CD4-positive, alpha-beta T cell treated with Interleukin-17A for 4 hours (primary cell): ENCODE measurements at places on chromosomes 1 and 21.

- DNase-seq: no peak
These were observed 165.8 kb upstream of the LRRC7 start for GRCh38 chr1:69401879-69402278.

DNA sequence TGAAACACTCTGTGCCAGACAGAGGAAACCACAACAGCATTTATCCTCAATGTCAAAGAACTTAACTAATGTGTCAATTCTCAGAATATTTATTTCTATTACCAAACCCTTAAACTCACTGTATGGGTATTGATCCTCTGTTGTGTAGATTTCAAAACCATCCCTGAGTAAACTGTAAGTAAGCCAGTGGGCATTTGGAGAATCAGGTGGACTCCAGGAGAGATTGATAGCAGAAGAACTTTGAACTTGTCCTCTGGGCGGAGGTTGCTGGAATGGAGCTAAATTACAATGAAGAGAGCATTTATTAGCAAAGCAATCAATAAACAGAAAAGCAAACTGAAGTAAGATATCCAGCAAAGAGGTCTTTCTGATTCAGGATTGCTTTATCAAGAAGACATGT, 216.1 kb downstream of the USH2A start:
- no peak for DNase-seq

- no peak for DNase-seq
These were observed 29.7 kb downstream of the SLC26A9 start for GRCh38 chr1:205913451-205914154.

DNA sequence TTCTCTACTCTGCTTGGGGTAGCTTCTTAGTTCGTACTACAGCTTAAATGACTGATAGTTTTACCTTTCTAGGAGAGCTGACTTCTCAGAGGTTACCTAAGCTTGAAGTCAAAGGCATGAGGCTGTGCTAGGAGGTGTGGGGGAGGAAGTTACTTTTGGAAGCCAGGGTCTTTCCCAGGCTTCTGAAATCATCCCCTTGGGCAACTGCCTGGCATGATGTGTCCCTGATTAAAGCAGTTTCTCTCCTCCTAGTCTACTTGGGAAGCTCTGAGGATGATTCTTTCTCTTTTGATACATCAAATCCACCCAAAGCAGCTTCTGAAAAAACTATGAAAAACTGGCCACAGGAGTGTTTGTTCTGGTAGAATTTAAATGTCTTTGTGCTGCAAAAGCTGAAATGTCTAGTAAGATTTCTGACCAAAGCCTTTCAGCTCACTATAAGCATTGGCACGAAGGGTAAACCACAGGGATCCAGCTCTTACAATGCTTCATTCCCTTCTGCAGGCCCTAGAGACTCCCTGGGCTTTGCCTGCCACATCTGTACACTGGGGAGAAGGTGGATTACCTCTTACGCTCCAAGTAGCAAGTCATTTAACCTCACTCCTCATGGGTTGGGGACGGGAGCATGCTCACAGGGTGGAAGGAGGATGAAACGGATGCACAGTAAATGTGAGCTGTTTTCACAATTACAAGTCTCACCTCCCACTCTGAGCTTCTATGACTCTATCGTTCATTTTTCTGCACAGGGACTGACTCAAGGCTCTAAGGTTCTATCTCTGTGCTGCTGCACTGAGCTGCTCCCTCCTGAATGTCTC, 59.6 kb downstream of the RUNX1 start:
- DNase-seq: peak; percentile 42

DNA sequence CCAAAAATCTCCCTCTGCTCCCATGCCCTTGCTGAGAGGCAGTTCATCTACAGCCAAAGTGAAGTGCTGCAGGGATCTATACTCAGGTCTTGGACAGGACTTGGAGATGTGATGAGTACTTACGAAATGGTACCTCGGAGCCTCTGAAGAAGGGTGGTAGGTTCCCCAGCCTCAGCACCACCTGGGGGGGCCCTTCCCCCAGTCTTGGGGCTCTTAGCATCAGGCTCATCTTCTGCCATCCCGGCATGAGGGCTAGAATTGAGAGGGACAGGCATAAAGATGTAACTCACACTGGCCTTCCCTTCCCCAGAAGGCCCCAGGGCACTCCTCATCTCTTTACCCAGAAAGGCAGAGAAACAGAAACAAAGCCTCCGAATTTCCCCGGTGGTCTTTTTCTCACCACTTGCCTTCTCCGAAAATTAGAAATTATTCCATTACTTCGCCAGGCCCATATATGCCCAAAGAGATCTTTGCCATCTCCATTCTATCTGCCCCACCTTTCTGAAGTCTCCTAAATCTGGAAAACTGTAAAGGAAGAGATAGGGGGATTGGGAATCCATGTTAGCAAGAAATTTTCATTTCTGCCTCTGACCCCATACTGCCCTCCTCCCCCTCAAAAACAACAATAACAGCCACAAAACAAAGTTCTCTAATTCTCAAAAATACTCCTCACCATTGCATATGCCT, 827 bp downstream of the RFX5 start:
- no peak for DNase-seq

GRCh38 chr1:229666585-229666984, 40.5 kb downstream of the URB2 start:
- DNase-seq: no peak

DNA sequence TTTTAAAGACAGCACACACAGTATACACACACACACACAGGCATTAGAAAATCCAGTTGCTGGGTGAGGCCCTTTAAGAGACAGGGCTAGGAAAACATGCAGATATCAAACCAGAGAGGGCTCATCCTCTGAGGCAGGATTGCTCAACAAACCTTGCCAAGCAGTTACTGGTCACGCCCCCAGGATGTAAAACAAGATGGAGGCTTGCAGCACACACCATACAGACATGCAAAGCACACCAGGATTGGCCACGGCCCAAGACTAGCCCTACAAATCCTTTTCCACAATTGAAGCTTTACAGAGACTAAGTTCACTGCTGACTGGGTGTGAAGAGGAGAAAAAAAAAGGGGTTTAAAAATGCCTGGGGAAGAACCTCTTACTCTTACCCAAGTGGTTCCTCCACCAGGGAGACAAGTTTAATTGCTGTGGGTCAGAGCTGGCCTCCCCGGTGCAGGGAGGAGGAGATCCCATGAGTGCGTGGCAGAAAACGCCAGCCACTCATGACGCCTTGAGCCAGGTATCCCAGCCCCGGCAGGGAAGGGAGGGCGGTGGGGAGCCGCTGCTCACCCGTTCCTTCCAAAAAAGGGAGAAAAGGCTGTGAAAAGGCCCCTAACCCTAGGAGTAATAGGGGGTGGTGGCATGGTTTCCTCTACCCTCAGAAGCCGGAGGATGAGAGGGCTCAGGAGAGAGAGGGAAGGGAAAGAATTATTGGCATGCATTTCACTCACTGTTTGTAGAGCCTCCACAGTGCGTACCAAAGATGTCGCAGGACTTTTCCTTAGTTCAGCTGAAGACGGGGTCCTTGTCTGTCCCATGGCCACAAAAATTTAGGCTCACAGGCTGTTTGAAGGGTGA, 594.6 kb upstream of the ZP4 start:
- no peak for DNase-seq

- DNase-seq: peak; percentile 79
These were observed 61.0 kb downstream of the IER5 start for GRCh38 chr1:181149326-181150125.

GRCh38 chr1:1956101-1956500, 37.0 kb upstream of the TMEM52 start:
- no peak for DNase-seq

GRCh38 chr1:204565617-204566582, 49.7 kb downstream of the MDM4 start:
- peak; percentile 64 for DNase-seq

GRCh38 chr1:45667321-45668111, 18.8 kb downstream of the GPBP1L1 start:
- no peak for DNase-seq

GRCh38 chr1:210978316-210978973, 155.5 kb downstream of the KCNH1 start:
- DNase-seq: no peak

GRCh38 chr1:183646776-183647175, 6.3 kb downstream of the APOBEC4 start:
- DNase-seq: no peak

GRCh38 chr1:11838349-11839272, 9.0 kb downstream of the NPPA start:
- peak; percentile 81 for DNase-seq

GRCh38 chr21:40668555-40669275, 178.2 kb downstream of the DSCAM start:
- no peak for DNase-seq

DNA sequence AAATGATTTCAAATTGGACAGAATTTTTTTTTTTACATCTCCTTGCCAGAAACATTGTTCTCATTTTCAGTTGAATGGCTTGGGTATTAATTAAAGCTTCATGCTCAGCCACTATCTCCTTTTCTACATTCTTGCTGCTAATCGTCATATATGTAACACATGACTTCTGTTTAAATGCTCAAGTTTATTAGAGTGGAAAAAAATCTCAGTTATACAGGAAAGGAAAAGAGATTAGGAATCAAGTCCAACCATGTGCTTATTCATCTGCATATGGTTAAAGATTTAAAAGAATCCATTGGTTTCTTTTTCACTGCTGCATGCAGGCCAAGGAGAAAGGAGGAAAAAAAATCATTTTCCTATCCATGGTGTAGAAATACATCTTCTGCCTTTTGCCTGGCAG, 47.3 kb upstream of the CNN3 start:
- no peak for DNase-seq

DNA sequence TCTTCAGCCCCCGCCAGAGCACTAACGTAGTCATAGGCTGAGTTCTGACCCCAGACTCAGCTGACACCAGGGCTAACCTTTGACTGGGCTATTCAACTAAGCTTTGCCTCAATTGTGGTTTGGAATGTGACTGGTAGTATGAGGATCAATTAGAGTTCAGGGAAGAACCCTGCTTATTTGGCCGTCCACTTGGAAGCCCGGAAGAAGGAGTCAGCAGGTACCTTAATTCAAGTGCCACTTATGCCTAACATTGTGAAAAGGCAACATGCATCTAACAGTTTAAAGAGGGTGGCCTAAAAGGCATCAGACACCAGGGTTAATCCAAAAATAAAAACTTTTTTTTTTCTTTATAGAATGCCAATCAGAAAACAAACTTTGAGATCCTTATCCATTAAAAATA, 92.3 kb downstream of the BEND5 start:
- no peak for DNase-seq

DNA sequence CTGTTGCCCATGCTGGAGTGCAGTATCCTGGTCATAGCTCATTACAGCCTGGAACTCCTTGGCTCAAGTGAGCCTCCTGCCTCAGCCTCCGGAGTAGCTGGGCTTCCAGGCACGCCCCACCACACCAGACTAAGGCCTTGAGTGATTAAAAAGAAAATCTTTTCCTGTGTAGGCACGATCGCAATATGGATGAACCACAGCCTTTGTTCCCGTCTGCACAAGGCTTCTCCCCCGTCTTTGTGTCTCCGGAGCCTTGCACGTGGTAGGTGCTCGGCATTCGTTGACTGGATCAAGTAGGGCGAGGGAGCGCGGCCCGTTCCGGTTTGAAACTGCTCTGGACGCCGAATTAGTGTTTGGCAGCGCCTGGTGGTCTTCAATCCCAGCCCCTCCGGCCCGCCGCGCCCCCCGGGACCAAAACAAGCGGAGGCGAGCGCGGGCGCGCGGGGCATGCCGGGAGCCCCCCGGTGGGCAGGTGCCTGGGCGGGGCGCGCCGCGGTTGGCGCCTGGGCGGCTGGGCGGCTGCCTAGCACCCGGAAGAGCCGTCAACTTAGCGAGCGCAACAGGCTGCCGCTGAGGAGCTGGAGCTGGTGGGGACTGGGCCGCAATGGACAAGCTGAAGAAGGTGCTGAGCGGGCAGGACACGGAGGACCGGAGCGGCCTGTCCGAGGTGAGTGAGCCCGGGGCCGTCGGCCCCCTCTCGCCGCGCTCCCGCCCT, at the start of gene SFT2D2:
SFT2D2 (plus strand) TSS at position 529 of the 715 bp plus-strand sequence; CDS start at position 605, 76 bp downstream.
- DNase-seq: peak; percentile 82

GRCh38 chr1:29380532-29380931, 144.2 kb downstream of the PTPRU start:
- DNase-seq: no peak

DNA sequence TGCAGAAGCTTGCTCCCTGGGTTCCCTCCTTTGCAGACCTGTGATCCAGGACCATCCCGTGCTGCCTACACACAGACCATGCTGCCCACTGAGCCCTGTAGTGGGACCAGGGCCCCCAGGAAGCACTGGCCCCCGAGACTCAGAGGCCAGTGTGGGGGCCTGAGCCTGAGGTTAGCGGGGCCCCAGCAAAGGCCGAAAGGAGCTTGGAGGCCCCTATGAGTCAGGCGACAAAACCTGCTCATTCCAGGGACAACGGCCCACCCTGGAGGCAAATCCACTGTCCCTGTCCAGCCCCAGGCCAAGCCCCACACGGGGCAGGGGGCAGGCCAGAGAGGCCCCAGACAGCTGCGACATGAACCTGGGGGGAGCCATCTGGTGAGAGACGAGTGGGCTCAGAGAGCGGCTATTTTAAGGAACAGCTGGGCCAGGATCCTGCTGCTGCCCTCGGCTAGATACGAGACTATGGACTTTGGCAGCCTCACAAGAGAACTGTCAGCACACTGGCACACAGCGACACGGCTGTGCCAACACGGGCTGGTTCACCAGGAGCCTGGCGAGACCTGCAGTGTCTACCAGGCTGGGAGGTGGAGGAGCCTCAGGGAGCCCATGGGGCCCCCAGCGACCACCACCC, 74.7 kb downstream of the ARHGEF16 start:
- DNase-seq: no peak

- no peak for DNase-seq
These were observed 40.0 kb downstream of the MTARC1 start for GRCh38 chr1:220826729-220827128.

- DNase-seq: no peak
These were observed 7.7 kb downstream of the MROH7 start for GRCh38 chr1:54649130-54649898.

DNA sequence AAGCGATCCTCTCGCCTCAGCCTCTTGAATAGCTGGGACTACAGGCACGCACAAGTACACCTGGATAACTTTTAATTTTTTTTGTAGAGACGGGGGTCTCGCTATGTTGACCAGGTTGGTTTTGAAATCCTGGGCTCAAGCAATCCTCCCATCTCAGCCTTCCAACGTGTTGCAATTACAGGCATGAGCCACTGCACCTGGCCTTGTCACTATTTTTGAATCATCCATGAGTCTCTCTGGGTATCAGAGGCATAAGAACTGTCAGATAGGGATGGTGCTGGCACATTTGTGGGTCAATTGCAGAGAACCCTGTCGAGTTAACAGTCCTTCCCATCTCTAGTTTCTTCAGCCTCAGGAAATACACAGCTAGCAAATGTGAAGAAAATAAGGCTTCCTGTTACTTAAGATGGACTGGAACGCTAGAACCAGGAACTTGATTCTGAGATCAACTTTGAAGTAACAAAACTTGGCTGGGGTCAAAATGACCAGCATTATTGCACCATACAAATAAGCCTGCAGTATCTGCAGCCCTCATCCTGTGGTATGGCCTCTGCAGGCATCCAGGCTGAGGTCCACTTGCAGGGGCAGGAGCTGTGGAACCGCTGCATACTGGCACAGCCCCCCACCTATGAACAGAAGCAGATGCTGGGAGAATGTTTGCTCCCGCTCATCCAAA, 124.3 kb upstream of the GADD45A start:
- DNase-seq: no peak

DNA sequence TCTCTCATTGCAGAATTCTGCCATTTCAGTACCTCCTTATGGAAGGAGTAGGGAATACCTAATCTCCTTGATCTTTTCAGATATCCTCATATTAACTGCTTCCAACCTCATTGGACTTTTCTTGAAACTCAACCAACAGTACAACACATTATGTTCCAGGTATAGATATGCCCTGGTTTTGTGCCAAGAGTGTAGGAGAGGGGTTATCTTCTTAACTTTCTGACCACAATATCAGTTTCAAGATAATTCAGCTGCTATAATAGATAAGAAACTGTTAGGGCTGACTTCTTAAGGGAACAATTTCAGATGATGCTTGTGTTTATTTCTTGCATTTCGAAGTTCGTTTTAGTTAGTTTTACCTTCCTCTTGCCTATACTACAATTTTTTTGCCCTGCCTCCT, 2.1 kb upstream of the LPGAT1 start:
- no peak for DNase-seq
